ENCODE measurements at places on chromosomes 1 and 21.
A peak's percentile ranks its signal among the peaks of the same experiment; 100 is the strongest.

- DNase-seq = peak; percentile 75
Observed at GRCh38 chr21:42684109-42684916, 30.9 kb downstream of the PDE9A start.

DNA sequence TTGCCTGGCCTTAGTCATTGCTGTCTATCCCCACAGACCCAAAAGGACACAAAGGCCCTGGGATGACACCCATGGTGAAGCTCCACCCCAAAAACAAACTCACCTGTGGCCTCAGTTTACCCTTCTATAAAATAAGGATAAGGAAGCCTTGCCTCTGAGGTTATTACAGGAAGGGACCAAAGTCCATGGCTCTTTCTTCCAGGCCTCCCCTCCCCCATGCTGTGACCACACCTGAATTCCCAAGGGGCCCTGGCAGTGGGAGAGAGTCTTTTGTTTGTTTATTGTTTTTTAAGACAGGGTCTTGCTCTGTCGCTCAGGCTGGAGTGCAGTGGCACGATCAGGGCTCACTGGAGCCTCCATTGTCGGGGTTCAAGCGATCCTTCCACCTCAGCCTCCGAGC lies 10.5 kb upstream of the TNFRSF25 start:
- no peak for DNase-seq

DNA sequence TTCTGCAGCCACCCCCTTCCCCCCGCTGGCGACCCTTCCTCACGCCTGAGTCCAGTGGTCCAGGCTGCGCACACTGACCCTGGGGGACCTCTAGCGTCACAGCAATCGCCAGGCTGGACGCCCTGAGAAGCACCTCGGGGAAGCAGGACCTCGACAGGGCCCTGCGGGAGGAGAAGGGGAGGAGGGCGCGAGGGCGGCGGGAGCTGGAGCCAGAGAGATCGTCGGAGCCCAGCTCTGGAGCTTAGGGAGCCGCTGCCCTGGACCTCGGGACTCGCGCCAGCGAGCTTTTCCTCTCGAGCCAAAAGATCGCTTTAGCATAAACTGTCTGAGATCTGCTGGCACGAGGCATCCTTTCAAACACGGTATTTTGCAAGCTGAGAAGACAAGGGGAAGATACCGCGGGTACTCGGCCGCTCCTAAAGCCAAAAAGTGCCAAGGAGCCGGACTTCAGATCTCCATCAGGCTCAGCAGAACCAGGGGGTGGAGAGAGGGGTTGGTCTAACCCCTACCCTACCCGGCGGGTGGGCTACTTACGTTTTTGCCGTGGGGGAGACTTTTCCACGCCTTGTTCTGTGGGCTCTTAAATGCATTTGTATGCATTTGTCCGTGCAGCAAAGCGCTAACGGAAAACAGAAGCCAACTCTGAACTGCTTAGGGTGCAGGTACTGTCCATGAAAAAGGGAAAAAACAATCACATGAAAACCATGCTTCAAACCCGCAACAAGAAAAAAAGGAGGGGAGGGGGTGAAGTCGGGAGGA lies 586 bp downstream of the COL24A1 start:
- no peak for DNase-seq

DNA sequence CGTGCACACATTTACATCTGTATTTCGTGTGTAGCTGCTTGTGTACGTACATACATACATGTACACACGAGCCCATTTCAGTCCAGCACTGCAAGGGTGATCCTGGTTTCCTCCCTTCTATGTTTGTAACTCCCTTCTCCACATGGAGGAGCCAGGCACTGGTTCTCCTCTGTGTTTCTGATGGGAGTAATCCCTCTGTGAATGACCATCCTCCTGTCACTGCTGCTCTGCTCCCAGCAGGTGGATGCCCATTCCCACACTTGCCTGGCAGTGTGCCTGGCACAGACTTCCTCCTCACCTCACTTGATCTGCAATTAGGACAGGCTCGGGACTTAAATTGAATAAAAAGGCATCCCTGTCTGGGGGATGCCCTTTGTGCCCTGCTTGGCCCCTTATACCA lies 37.1 kb downstream of the TRAPPC10 start:
- DNase-seq = no peak

DNA sequence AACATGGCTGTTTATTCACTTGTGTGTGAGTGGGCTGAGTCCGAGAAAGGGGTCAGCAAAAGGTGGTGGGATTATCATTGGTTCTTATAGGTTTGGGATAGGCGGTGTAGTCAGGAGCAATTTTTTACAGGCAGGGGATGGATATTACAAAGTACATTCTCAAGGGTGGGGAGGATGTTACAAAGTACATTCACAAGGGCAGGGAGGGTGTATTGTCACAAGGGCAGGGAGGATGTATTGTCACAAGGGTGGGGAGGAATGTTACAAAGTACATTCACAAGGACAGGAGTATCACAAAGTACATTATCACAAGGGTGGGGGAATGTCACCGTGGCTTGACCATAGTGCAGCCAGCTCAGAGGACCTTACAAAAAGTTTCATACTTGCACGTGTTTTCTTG lies 31.1 kb upstream of the ITLN2 start:
- DNase-seq = no peak

DNA sequence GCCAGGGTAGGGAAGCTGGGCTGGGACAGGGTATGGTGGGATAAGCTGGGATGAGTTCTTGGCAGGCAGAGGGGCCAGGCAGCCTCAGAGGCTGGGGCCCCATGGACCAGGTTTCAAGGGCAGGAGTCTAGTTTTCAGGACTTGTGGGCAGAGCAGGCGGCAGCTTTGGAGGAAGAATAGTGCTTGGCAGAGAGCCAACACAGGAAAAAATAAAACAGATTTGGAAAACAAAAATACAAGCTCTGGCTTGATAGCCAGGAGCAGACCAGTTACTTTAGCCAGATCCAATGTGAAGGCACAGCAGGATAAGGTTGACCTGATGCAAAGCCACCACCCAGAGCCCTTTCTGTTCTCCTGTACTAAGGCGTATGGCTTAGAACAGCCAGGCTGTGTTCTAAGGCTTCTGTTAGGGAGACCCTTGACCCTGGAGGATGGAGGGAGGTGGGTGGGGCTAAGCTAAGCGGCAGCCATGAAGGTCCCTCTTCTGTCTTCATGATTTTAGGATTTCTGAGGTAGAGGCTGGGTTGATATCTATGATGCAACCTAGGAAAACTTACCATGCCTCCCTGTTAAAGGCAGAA lies 5.5 kb downstream of the TRAF5 start:
- no peak for DNase-seq

GRCh38 chr1:203589171-203589570 lies 37.5 kb upstream of the ATP2B4 start:
- DNase-seq = no peak

DNA sequence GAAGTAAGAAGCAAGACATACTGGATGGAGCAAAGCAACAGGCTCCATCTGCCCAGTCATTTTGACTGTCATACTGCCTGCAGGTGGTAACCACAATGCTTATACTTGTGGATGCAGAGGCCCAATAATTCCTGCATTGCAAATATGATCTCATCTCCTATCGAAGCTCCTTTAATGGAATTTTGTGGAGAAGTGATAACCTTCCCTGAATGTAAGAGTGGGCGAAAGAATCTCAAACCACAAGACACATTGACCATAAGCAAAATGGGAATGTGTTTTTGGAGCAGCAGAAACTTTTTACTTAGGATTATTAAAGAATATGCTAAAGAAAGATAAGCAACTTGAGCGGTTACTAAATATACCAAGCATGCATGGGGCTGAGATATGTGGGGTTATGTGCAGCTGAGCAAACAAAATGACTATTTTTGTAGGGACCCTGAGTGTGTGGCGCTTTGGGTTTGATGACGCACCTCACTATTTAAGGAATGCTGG lies 77.4 kb upstream of the BACH1 start:
- DNase-seq = no peak

DNA sequence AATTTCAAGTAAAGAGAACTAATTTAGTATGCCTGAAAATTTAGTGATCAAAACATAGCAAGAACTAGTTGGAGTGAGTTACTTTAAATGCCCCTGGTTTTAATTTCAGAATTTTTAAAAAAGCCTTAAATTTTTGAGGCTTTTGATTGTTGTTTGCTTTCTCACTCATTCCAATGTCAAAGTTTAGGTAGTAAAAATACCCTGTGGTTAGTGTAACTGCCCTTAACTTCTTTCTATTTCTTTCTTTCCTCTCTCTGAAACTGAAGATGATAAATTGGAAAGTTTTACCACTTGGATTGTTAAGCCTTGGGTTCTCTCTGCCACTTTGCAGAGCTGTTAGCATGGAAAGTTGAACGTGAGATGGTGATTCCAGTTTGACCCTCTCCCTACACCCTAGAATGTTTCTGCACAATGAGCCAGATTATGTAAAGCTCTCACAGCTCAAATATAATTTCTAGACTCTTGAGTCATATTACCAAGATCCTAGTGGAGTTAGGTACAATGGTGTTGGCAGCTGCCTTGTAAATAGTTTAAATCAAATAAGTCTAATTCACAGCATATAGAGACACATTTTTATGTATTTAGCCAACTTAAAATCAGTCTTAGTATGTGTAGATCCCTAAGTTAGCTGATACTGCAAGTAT lies 192.4 kb upstream of the SGIP1 start:
- no peak for DNase-seq

DNA sequence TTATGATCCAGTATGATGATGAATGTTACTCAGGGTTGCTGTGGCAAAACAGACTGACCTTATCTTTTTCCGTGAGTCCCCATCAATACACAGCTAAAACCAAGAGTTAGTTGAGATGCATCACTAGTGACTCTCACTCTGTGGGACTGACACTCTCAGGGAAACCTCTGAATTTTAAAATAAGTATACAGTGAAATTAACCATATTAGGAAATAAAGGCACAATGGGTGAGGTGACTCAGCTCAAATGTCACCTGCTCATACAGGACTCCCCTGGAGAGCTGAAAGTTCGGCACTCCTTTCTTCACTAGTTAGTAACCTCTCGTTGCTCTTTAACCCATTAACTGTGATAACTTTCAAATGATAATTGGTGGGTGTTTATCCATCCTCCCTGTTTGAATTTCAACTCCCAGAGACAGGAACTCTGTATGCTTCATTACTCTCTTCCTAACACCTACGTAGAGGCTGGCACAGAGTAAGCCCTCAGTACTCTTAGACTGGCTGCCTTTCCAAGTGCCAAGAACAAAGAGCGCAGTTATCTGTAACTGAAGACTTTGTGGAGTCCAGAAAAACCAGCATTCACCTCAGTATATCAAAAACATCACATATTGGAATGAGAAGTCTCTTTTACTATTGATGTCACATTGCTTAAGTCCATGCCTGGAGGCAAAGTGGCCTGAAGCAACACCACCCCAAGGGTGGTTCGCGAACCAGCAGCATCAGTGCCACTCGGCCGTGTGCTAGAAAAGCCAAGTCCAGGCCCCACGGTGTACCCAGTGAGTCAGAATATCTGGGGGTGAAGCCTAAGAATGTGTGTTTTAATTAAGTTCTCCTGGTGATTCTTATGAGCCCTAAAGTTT lies 91.1 kb downstream of the NIBAN1 start:
- no peak for DNase-seq

- DNase-seq = no peak
Observed at GRCh38 chr21:42081931-42082381, 10.8 kb downstream of the UMODL1 start.
